Stimulated activated CD4-positive, alpha-beta T cell treated with anti-CD3 and anti-CD28 coated beads, Interleukin-12 subunit alpha, Interleukin-12 subunit beta, amount 100 ng/mL, for 48 hours (primary cell): ENCODE measurements at places on chromosomes 6 and 20.

DNA sequence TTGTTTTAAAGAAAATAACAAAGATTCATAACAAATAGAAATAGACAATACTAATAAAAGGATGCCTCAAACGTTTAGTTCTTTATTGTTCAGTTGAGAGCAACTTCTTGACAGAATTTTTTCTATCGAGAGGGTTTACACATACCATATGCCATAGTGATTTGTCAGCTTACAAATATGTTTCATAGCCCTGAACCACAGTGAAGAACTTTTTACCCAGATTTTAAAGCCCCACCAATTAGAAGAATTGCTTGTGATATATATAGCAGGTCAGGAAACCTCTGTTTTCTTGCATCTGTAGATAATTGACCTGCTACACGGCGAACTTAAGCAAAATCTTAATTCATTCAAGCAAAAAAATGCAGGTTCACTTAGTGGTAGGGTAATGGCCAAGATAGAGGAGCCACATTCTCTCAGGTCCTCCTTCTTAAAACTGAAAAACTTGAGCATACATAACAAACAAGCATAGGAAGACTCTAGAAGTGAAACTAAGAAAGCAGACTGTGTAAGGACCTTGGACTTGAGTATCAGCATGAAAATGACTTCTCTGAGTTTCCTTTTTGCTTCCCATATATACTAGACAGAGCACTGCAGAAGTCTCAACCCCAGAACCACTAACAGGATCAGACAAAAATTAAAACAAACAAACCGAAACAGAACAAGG is 39.5 kb downstream of the CRISP1 start:
- DNase-seq, result no peak

GRCh38 chr20:48749437-48749836 is 78.4 kb downstream of the PREX1 start:
- DNase-seq, result no peak

DNA sequence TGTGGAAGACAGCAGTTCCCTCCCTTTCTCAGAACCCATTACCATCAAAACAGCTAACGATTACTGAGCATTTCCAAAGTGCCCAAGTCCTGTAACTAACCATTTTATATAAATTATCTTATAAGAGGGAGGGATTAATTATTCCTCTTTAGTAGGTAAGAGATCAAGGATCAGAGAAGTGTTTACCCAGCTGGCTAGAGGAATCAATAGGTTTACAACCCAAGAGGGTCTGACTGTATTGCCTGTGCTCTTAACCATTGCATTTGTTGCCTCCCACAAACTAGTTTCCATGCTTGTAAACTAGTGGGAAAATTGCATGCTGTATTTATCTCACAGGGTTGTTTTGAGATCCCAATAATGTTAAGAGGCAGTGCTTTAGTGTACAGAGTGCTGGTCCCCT is 3.7 kb upstream of the DBNDD2 start:
- no peak for DNase-seq

- no peak for DNase-seq
Measured at GRCh38 chr6:34460796-34461507, 4.9 kb upstream of the PACSIN1 start.

GRCh38 chr20:43941476-43942200 is 27.0 kb downstream of the TOX2 start:
- no peak for DNase-seq

DNA sequence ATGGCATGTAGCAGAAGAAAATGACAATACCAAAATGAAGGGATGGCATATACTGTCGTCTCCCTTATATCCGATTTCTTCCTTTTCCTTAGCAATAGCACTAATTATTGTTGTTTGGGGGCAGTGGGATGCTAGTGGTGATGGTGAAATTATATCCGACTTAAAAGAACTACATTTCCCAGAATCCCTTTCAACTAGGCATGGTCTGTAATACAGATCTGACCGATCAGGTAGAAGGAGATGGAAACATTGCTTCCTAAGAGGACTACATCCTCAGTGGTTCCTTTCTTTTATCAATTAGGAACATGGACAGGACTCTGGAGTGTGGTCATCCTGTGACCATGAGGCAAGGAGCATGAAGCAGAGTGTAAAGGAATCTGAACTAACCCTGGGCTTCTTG is 532.6 kb downstream of the CBLN4 start:
- DNase-seq, result no peak

DNA sequence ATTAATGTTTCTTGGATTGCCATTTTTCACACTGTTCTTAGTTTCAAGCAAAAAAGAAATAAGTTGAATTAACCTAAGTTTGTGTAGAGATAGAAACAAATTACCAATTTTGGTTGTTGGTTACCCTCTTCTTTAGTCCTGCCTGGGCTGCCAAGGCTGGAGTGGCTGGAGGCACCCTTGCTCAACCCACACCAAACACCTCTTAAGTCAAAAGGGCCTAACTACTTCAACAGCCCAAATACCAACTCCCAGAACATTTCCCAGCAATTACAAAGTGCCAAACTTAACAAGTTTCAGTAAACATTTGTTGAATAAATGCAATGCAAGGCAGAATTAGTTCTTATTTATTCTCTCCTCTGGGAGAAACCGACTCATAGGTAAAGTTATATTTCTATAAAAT is 38.1 kb upstream of the TMEM181 start:
- DNase-seq, result no peak
